ENCODE measurements at places on chromosomes 3 and 15.

- DNase-seq = peak; percentile 70
These were observed 506 bp upstream of the ATP1B3 start for GRCh38 chr3:141875893-141876380.

GRCh38 chr15:62231856-62232255, 66.8 kb upstream of the C2CD4B start:
- no peak for DNase-seq

DNA sequence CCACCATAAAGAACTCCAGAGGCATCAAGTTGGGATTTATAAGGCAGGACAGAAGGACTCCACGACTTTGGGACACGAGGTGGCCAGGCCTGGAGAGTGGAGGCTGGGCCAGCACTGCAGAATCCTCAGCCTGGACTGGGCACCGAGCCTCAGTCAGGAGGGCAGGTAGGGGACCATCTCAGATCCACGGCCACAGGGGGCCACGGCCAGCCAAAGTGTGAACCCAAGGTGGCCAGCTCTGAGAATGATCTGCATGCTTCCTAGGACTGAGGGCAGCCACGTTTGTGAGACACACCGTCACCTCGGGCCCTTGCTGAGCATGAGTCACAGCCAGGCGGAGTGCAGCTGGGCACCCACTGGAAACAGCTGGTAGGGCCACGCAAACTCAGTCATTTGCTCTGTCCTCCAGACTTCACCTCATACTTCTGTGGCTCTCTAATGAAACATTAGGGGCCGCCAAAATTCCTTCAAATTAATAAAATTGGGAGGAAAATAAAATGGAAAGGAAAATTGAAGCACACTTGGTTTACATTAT, 65.8 kb downstream of the CTNNB1 start:
- no peak for DNase-seq

DNA sequence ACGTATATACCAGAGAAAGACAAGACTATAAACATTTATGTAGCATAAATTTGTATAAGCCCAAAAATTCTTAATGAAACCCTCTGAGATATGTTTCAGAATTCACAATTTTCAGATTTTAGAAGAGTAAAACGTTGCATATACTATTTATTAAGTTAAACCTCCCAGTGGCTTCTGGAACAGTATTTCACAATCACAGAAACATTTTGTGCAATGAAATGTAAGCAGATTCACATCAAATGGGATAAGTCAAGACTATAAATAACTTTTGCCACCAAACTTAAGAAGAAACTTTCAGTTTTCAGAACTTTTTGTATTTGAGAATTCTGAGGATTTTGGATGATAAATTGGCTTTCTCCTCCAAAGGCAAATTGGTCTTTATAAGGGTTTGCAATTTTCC, 9.2 kb downstream of the SLTM start:
- DNase-seq = no peak

DNA sequence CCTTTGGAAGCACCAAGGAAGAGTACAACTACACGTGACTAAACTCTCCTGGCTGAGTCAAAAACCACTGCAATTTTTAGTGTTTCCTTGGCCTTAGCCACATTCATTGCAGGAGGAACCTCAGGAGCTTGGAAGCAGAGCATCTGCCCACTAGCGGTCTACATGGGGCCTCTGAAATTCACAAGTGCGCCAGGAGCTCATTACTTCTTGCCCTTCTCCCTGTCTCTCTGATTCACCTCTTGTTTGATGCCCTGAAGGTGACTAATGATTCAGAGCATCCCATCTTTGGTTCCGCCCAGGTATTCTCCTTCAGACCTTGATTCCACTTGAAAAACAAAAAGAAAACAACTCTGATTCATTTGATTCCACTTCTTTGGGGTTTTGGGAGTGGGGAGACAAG, 201.1 kb upstream of the LPP start:
- DNase-seq = no peak

DNA sequence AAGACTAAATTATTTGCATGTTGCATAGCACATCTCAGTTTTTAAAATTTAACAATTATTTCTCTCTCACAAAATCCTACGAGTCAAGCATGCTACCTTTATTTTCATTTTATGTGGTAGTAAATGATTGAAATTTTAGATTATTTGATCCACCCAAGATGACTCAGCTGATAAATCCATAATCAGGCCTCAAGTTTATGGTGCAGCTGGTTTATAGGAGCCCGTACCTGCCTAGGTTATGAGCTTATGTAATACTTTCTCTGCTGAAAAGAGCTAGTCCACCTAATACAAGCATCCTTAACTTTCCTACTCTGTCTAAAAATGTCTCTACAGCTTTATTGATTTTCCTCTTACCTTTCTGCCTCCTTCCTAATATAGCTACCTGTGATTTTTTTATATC, 41.2 kb downstream of the SLC2A2 start:
- DNase-seq = no peak

DNA sequence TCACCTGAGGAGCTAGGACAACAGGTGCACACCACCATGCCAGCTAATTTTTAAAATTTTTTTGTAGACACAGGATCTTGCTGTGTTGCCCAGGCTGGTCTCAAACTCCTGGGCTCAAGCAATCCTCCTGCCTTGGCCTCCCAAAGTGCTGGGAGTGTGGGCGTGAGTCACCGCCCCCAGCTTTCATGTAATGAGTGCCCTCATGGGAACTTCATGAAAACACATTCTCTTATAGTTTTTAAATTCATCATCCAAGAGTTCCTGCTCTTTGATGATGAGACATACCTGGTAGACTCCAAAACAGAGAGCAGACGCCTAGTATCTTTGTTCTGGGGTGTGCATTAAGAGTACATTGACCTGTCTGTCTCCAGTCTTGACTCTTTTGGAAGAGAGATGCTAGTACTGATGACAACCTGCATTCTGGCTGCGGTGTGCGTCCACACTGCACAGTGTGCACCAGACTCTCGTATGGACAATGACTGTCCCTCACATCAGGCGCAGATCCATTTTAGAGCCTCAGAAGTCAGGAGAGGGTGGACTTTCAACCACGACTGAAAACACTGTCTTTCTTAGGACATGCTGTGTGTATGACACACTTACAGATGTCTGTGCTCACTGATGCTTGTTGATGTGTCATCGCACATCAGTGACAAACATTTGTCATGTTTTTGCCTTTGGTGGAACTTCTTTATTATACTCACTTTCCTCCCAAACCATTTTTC, 2.0 kb downstream of the NRROS start:
- no peak for DNase-seq

DNA sequence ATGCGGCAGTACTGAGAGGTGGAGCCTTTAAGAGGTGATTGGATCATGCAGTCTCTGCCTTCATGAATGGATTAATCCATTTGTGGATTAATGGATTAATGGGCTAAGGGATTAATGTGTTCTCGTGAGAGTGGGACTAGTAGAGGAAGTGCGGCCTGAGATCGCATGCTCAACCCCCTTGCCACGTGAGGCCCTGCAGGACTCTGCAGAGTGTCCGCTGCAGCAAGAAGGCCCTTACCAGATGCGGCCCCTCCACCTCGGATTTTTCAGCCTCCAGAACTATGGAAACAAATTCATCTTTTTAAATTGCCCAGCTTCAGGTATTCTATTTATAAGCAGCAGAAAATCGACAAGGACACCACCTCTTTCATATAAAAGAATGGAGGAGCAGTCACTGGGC, 148.8 kb downstream of the TPRA1 start:
- DNase-seq = no peak

DNA sequence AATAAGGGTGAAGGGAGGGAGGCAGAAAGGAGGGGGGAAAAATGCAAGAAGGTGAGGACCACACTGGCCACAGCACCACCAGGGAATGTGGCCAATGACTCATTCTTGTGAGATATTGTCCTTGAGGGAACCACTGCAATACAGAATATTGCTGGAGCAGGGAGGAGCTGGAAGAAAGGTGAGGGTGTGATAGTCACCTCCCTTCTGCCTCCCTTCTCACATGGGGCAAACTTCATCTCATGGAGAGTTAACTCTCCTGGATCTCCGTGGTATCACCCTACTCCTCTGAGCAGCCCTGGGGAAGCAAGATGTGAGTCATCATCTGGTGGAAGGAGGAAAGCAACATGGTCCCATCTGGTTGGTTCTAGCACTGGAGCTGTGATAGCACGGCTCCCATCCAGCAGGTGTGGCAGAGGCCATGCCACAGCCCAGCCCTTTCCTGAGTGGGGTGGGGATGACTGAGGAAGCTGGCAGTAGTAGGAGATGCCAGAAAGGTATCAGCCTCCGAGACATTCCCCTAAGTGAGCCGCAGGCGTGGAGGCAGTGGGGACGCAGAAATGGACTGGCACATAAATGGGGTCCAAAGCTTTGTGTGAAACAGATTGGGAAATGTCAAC, 115.9 kb upstream of the LPP start:
- DNase-seq = no peak

GRCh38 chr3:159879598-159879997, 109.0 kb upstream of the IL12A start:
- no peak for DNase-seq
